Breast epithelium (tissue), 4 donors: ENCODE measurements at places on chromosomes 7 and 10. TPM values are rescaled to one million over a fixed set of nuclear protein-coding genes. Genes with fewer than 3 reads are reported as not detected.
A peak's percentile ranks its signal among the peaks of the same experiment; 100 is the strongest.

The CYP2C19 gene
- total RNA-seq: 0.32 TPM

The AKR1C4 gene
- not detected for total RNA-seq

The PTN gene
- 51.1 TPM for total RNA-seq

The HK1 gene
- total RNA-seq: 63.4 TPM

GRCh38 chr10:8050556-8051108 lies 3.9 kb upstream of the GATA3 start:
- peak overlapping the region; percentile 96 for H3K27ac ChIP-seq
- H3K4me3 ChIP-seq: peak overlapping the region; percentile 72
- H3K4me1 ChIP-seq: no peaks in the 10 kb centered on the region
- no peaks in the 10 kb centered on the region for H3K36me3 ChIP-seq
- peaks cover 61% of the 10 kb centered on the region for H3K27me3 ChIP-seq

DNA sequence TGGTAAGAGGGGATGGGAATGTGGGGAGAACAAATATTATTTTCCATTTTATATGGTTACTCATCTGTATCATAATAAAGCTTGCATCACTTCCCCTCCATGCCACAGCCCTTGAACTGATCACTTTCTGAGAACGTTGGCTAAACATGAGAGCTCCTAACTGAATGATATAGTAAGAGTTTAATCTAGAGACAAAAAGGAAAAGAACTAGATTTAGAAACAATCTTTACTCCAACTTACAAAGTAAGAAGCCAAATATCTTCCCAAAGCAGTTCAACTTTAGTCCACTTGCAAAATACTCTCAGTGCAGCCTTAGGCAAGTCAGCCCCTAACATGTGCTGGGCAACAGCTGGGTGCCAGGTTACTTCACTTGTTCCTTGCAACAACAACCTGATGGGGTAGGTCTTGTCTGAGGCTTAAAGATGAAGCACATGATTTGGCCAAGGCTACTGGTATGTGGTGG lies 20.3 kb downstream of the SMURF1 start:
- no peaks in the 10 kb centered on the region for H3K4me1 ChIP-seq
- peak overlapping the region; percentile 74 for H3K27ac ChIP-seq
- H3K27me3 ChIP-seq: no peaks in the 10 kb centered on the region
- H3K36me3 ChIP-seq: no peaks in the 10 kb centered on the region

- H3K27me3 ChIP-seq: no peaks in the 10 kb centered on the region
- H3K27ac ChIP-seq: no peak overlapping the region
- H3K4me1 ChIP-seq: no peaks in the 10 kb centered on the region
- no peak overlapping the region for H3K4me3 ChIP-seq
- no peaks in the 10 kb centered on the region for H3K36me3 ChIP-seq
- no peak for DNase-seq
Measured at GRCh38 chr7:42039921-42040320, 197.1 kb downstream of the GLI3 start.

GRCh38 chr7:32762925-32763293 lies 128.7 kb downstream of the KBTBD2 start:
- no peaks in the 10 kb centered on the region for H3K27me3 ChIP-seq
- no peak for DNase-seq
- H3K36me3 ChIP-seq: no peaks in the 10 kb centered on the region
- H3K4me1 ChIP-seq: no peaks in the 10 kb centered on the region

DNA sequence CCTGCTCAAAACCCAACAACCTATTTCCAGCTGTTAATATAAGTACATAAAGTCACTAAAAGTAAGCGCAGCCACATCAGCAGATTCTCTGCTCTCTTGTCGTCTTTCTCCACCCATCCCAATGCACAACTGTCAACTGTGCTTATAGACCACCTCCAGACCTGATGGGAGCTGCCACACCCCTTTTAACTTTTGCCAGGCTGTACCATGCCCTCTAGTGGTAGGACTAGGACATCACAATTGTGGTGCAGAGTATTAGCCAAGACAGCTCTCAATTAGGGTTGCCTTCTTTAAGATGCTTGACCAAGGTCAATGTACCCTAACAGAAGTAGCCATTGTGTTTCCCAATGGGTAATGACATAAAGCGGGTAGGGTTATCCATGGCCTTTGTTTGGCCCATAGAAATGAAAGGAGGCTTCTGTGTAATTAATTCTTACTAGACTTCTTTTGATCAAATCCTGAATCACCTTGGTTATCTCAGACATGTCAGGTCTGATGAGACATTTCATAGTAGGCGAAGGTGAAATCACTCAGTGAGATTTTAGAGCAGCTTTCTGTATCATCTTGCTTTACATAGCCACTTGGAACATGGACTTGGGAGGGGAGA lies 68.1 kb downstream of the SCRN1 start:
- no peak overlapping the region for H3K27ac ChIP-seq
- DNase-seq: no peak
- no peak overlapping the region for H3K4me3 ChIP-seq
- H3K36me3 ChIP-seq: peaks cover 11% of the 10 kb centered on the region
- H3K27me3 ChIP-seq: no peaks in the 10 kb centered on the region

- no peaks in the 10 kb centered on the region for H3K27me3 ChIP-seq
- no peak for DNase-seq
- H3K4me1 ChIP-seq: no peaks in the 10 kb centered on the region
Measured at GRCh38 chr10:78553792-78554191, 515.0 kb upstream of the ZMIZ1 start.

DNA sequence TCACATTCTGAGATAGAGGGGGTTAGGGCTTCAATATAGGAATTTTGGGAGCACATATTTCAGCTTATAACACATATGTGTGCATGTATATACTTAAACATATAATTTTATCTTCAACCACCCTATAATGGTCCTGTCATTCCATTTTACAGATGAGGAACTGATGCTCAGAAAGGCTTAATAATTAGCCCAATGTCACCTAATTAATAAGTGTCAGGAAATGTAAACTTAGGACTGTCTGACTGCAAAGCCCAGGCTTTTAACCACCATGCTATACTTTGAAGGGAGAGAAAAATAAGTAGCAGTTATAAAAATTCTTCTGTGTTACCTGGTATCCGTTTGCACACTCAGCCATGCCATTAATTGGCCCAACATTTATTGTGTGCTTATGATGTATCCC lies 172.6 kb downstream of the SKIDA1 start:
- no peak for DNase-seq
- no peaks in the 10 kb centered on the region for H3K36me3 ChIP-seq
- no peaks in the 10 kb centered on the region for H3K27me3 ChIP-seq
- no peak overlapping the region for H3K4me3 ChIP-seq
- no peaks in the 10 kb centered on the region for H3K4me1 ChIP-seq
- no peak overlapping the region for H3K27ac ChIP-seq

- no peaks in the 10 kb centered on the region for H3K27me3 ChIP-seq
- no peak for DNase-seq
- H3K27ac ChIP-seq: no peak overlapping the region
- no peaks in the 10 kb centered on the region for H3K4me1 ChIP-seq
- no peak overlapping the region for H3K4me3 ChIP-seq
Measured at GRCh38 chr10:59397961-59398360, 35.6 kb upstream of the FAM13C start.

DNA sequence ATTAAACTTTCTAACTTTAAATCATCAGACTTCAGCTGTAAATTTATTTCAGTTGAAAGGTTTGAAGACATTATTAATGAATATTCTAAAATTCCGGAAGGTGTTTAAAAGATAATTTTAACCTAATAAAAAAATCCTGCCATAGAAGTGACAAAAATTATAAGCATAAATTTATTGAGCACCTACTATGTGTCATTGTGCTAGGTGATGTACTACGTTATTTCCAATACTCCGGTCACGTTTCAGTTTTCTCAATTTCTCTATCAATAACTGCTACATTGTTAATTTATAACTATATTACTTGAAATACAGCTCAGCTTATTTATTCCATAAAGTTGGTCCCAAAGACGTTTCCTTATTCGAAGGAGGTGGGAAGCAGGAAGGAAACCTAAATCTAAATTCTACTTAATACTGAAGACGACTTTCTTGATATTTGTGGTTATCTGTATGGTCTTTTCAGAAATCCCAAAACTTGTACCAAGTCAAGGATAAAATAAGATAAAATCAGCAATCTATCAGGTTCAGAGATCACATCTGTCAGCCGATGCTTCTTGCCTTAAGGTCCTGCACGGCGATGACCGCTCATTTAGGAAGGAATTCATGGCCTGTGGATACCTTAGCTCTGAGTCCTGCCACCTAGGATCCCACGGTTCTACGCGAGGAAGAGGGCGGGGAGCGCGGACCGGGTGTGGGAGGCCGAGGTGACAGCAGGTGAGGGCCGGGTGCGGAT lies 1.2 kb upstream of the ZEB1 start:
- peak overlapping the region; percentile 95 for H3K4me3 ChIP-seq
- peaks cover 14% of the 10 kb centered on the region for H3K27me3 ChIP-seq
- H3K36me3 ChIP-seq: no peaks in the 10 kb centered on the region
- no peaks in the 10 kb centered on the region for H3K4me1 ChIP-seq
- peak; percentile 46 for DNase-seq

- H3K4me1 ChIP-seq: no peaks in the 10 kb centered on the region
- DNase-seq: no peak
- no peak overlapping the region for H3K4me3 ChIP-seq
- no peaks in the 10 kb centered on the region for H3K36me3 ChIP-seq
- no peak overlapping the region for H3K27ac ChIP-seq
Measured at GRCh38 chr7:132446260-132446659, 130.0 kb downstream of the PLXNA4 start.

GRCh38 chr10:11449761-11450160 lies 161.7 kb downstream of the USP6NL start:
- DNase-seq: no peak
- H3K36me3 ChIP-seq: no peaks in the 10 kb centered on the region
- no peaks in the 10 kb centered on the region for H3K27me3 ChIP-seq
- H3K4me1 ChIP-seq: no peaks in the 10 kb centered on the region
- no peak overlapping the region for H3K4me3 ChIP-seq
- H3K27ac ChIP-seq: no peak overlapping the region

DNA sequence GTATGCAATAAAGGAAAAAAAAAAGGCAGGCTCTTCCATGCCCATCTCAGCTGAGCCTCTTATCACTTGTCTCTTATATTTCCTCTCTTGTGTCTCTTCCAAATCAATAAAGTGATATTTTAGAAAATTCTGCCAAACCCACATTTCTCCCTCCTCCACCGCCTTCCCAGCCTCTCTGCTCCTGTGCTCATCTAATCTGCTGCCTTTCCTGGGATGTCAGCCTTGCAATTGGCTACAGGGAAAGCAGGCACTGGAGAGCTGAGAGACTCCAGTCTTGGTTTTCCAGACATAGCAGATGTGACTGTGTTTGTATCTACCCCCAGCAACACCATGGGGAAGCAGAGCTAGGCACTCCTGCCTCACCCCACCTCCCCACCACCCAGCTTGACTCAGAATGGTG lies 298.4 kb downstream of the KCNMA1 start:
- H3K27me3 ChIP-seq: no peaks in the 10 kb centered on the region
- H3K36me3 ChIP-seq: no peaks in the 10 kb centered on the region

DNA sequence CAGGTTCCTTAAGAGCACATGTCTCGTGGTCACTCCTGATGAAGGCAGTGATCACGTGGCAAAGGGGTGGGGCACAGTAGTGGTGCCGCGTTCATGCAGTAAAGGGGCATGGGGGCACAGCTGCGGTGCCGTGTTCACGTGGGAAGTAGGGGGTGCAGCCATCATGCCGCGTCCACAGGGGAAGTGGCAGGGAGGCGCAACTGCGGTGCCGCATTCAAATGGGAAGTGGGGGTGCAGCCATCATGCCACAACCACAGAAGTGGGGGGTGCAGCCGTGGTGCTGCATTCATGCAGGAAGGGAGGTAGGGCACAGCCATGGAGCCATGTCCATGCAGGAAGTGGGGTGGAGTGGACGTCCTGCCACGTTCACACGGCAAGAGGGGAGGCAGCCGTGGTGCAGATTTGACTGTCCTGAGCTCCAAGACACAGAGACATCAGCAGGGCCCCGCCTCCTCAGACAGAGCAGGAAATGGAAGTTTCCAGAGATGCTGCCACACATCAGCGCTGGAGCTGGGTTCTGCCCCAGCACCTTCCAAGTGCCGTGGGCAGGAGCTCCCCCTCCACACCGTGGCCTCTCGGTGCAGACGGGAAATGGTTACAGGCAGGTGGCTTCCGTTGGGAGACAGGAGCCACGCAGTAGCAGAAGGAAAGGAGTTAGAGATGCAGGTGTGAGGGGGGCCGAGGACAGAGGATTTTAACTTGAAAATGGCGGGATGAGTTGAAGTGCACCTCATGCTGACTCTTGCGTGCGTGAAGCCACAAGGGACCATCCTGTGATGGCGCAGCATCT lies 95.0 kb upstream of the DDC start:
- H3K27ac ChIP-seq: no peak overlapping the region
- DNase-seq: no peak
- H3K4me3 ChIP-seq: no peak overlapping the region
- no peaks in the 10 kb centered on the region for H3K36me3 ChIP-seq

- H3K27me3 ChIP-seq: no peaks in the 10 kb centered on the region
- no peaks in the 10 kb centered on the region for H3K4me1 ChIP-seq
- no peak overlapping the region for H3K4me3 ChIP-seq
- no peak overlapping the region for H3K27ac ChIP-seq
- DNase-seq: no peak
Measured at GRCh38 chr7:95056107-95056739, 148.8 kb downstream of the PPP1R9A start.

DNA sequence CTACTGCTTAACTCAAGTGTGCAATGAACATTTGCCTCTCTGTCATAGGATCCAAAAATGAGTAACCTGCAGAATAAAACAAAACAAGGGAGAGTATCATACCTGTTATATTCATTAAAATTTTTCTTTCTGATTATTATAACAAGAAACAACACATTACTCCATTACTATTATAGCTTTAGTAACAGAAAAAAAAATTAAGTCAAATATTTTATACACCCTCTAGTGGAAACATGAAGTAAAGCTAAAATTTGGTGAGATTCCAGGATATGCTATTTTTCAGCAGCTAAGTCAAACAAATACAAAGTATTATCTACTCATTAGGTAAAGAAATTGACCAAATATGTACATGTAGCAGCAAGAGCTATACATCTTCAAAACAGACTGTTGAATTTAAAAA lies 56.3 kb downstream of the PDZD8 start:
- DNase-seq: no peak
- no peaks in the 10 kb centered on the region for H3K27me3 ChIP-seq
- H3K27ac ChIP-seq: no peak overlapping the region
- no peaks in the 10 kb centered on the region for H3K4me1 ChIP-seq
